ENCODE measurements at places on chromosomes 2 and 18.

- no peak for DNase-seq
Measured at GRCh38 chr2:117944816-117945215, 69.1 kb downstream of the CCDC93 start.

GRCh38 chr2:58906081-58906645 lies 665.0 kb upstream of the FANCL start:
- no peak for DNase-seq

- peak; percentile 74 for DNase-seq
Measured at GRCh38 chr2:131394147-131394931, 30.4 kb upstream of the RAB6D start.

- DNase-seq: no peak
Measured at GRCh38 chr2:98253461-98254070, 92.7 kb upstream of the CNGA3 start.

- no peak for DNase-seq
Measured at GRCh38 chr2:24576146-24576545, 85.1 kb downstream of the NCOA1 start.

GRCh38 chr2:212686285-212686895 lies 147.8 kb upstream of the ERBB4 start:
- peak; percentile 39 for DNase-seq

- DNase-seq: no peak
Measured at GRCh38 chr2:226115102-226115831, 684.4 kb downstream of the IRS1 start.

GRCh38 chr2:46385786-46386577 lies 88.8 kb downstream of the EPAS1 start:
- peak; percentile 26 for DNase-seq

GRCh38 chr18:13280070-13280795 lies 61.7 kb downstream of the LDLRAD4 start:
- no peak for DNase-seq

- DNase-seq: no peak
Measured at GRCh38 chr2:191436368-191437055, 191.3 kb downstream of the MYO1B start.

- DNase-seq: no peak
Measured at GRCh38 chr2:240965905-240966456, 32.4 kb upstream of the SNED1 start.

DNA sequence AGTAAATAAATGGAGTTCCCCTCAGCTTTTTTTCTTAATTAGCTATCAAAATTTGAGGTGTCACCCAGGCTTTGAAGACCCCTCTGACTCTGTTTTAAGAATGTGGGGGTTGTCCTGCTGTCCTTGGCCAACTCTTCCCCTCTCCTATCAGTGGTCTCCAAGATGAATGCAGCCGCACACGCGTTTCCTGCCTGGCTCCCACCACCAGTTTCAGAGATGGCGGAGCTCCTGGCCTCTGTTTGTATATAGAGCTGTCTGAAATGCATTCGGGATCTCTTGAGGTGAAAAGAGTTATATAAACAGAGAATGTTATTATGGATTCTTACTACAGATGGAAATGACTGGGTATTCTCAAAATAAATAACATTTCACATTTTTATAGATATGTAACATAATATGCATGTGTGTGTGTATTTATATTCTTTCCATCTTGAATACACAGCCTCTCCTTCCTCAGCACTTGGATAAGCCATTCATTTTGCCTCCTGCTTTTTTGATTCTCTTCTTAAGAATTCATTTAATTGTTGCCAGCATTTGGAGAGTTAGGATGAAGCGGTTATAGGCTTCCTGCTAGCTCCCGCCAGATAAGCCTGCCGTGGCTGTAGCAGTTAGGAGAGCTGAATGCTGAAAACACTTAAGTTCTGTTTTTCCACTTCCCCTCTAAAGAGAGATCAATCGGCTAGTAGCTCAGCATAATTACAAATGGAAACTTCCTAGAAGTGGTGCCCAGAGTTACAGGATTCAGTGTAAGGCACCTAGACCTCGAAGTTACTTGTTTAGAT lies 659.3 kb upstream of the FANCL start:
- no peak for DNase-seq

DNA sequence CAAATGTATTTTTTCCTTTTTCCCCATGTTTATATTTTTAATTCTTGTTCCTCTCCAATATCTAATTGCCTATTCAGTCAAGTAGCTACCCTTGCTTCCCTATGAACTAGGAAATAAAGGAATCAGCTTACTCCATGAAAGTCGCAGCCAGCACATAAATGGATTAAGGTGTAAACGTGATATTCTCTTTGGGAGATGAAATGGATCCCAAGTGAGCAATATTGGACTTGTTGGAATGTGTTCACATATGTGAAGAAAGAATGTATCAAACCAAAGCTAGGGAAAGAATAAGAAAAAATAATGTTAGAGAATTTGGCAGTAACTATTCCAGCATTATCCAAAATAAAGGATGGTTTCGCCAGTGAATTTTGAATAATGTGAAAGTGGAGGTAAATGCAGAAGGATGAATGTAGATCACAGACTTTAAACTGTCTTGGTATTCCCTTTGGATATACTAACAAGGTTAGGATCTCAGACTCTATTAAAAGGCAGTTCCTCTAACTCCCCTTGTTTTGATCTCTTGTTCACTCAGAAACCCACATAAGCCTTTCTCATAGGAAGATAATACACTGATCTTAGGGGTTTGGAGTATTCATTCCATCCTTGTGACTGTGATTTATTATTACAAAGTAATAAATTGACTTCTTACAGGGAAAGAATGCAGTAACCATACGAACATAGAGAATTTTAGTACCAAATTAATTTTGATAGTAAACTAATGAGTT lies 208.1 kb downstream of the BABAM2 start:
- DNase-seq: no peak

DNA sequence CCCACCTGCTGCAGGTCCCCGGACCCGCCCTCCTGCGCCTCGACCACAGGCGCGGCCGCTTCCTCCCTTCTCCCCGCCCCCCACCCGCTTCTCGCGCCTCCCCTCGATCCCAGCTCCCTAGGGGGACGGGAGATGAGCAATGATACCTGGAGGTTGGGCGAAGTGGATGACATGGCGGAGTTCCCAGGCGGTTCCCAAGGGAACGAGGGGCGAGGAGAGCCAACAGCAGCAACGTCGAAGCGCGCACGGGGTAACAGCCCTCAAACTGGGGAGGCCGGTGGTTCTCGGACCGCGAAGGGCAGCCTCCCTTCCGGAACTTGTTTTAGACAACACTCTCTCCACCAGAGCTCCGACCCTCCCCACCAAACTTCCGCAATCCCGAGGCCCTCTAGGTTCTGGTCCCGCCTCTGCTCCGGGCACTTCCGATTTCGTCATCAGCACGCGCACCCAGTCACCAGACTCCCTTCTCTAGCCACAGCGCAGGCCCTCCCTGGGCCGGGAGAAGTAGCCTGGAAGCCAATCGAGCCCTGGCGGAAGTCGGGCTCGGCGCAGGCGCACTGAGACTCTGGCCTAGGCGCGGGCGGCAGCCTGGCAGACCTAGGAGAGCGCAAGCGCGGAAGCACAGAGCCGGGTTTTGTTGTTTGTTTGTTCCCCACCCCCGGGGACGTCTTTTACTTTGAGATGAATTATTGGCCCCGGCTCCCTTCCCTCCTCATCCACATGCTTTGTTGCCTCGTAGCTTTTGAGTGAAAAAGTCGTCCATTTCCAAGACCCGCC lies at the start of gene VPS4B:
VPS4B (minus strand) TSS at position 390 of the 777 bp plus-strand sequence; CDS start at position 173, 217 bp downstream.
- DNase-seq: peak; percentile 100

GRCh38 chr2:81942136-81942680 lies 1637.7 kb upstream of the LRRTM1 start:
- DNase-seq: no peak

DNA sequence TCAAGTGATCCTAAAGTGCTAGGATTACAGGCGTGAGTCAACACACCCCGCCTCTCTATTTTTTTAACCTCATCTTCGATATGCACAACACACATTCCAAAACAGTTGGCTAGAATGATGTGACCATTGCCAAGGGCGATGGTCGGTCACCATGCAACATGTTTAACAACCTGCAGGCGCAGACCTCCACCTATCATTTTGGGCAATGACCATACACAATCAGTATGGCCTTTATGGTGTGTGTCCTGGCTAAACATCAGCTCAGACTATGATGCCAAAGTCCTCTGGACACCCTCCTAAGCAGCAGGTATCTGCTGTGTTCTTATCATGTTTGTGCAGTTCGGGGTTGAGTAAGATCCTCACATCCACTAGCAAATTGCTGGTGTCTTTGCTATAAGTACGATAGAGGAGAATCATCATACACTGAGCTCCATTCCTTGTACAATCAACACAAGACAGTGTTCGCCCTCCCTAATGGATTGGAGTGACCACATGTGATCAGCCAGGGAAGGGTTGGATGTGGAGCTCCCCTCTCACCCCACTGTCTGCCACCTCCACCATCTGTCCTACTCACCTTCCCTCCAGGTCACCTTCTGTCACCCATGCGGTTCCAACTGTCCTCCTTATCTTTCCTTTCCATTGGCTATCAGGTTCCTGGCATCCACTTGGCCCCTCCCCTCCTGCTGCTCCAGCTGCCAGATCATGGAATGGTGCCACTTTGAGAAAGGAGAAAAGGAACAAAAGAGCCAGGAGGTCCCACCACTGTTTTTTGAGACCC lies 7.9 kb upstream of the RNF152 start:
- no peak for DNase-seq

- DNase-seq: no peak
Measured at GRCh38 chr2:216379977-216380376, 7.7 kb upstream of the MARCHF4 start.

- DNase-seq: no peak
Measured at GRCh38 chr2:65366595-65367125, 65.7 kb downstream of the SPRED2 start.

GRCh38 chr2:96601382-96602292 lies 36.5 kb downstream of the KANSL3 start:
- no peak for DNase-seq

GRCh38 chr2:46132996-46133395 lies 164.2 kb upstream of the EPAS1 start:
- DNase-seq: no peak

DNA sequence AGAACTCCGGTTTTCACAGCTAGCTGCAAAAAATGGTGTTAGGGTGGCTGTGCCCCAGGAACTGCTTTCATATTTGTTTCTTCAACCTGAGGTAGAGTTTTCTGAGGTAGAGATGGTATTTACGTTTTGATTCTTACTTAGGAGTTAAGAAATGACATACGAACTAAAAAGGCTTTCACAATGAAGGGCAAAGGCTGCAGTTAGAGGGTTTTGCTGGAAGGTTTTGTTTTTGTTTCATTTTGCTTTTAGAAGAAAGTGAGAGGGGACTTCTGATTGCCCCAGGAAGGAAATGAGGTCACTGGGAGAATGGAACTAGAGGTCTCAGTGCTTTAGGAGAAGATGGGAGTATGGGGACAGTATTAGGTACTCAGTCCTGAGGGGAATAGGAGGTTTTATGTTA lies 15.5 kb downstream of the CDCA7 start:
- no peak for DNase-seq

- DNase-seq: peak; percentile 51
Measured at GRCh38 chr2:174325373-174326160, 9.2 kb upstream of the SP9 start.

DNA sequence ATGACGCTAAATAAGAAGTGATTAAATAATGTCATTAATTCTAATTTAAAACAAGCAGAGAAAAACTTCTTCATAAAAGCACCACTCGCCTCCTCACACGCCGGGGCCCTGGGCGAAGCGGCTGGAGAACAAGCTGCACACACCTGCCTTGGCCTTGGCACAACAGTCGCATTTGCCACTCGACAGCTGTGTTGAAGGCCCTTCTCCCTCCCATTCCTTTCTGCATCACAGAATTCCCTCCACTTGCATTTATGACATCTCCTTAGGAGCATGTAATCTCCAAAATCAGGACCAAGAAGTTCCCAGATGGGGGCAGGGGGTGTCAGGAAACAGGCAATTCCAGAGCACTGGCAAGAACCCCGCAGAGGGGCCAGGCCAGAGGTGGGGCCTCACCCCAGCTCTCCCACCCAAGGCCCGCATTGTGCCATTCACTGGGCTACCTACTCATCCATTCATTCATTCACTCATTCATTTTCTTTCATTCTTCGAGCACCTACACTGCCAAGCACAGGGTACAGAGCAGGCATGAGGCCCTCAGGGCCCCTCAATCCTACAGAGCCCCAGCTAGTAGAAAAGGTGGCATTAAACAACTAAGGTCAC lies 6.4 kb downstream of the HDAC4 start:
- DNase-seq: no peak

- peak; percentile 82 for DNase-seq
Measured at GRCh38 chr2:71157124-71157793, 26.8 kb downstream of the MPHOSPH10 start.

DNA sequence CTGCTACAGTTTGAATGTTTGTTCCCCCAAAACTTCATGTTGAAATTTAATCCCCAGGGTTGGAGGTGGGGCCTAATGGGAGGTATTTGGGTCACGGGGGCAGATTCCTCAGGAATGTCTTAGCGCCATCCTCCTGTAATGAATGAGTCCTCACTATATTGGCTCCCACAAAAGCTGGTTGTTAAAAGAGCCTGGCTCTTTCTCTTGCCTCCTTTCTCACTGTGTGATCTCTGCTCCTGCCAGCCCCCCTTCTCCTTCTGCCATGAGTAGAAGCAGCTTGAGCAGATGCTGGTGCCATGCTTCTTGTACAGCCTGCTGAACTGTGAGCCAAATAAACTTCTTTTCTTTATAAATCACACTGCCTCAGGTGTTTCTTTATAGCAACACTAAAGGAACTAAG lies 721.0 kb upstream of the PKDCC start:
- DNase-seq: peak; percentile 27

DNA sequence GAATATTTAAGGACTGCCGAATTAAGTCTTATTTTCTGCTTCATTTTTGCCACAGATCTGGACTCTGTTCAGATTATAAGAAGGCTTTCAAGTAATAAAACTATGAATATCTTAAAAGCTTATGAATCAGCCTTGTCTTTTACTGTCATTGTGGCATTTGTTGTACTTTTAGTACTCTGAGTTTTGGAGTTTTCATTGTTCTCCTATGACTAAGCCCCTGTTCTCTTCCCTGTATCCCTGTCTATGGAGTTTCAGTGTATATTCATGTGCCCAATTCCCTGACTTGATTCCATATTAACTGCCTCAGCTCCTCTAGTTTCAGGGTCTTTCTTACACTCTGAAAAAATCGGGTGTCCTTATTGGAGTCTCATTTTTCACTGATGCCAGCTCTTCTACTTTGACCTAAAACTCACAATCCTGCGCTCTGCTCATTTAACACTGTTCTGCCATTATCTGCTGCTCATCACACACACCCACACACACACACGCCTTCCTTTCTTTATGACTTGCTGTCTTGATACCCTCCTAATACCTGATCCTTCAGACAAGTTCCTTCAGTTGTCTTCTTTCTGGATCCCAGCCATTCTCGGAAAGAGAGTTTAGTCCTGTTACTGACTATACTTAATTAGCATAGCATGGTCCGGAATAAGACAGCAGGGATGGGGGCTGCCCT lies 511.8 kb downstream of the CPS1 start:
- no peak for DNase-seq

All from H9 (cell line).